H9 (cell line): ENCODE measurements at places on chromosomes 6 and 20. TPM values are rescaled to one million over a fixed set of nuclear protein-coding genes. Genes with fewer than 3 reads are reported as not detected.

DNA sequence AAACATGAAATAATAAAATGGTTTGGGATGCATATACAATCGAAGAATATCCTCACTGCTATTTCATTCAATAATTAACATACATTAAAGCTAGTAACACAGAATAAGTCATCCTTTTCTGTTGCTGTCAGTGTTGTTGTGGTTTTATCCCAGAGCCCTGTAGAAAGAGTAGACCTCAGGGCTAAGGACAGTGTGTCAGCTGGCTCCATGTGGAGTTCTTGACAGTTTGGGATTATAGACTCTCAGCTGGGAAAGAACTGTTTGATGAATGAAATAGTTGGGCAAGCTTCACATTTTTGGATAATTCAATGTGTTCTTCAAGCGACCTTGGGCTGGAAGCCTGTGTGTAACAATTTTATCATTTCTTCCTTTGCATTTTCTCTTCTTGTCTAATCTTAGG is 10.1 kb downstream of the UTRN start:
- no peak for DNase-seq

DNA sequence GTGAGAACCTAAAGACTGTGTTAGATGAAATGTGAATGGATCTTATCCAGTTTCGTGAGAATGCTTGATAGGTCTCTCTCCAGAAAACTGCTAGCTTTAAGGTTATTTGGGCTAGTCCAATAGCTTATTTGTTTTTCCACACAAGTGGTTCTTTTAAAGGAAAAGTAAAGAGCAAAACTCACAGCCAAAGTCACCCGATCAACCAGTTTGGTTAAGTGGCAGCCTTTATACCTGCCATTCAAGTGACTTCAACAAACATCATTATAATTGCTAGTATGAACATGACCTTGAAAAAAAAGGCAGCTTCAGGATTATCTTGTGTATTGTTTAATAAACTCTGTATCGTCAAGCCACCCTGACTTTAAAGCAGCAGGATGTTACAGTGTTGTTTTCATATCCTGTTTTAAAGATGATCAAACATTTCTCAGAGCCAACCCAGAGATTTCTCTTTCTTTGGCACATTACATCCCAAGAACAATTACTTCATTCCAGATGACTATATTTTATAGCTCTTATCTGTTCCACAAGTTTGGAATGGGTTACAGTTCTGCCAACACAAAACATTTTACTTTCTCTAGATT is 253.4 kb downstream of the EPHA7 start:
- DNase-seq: no peak

DNA sequence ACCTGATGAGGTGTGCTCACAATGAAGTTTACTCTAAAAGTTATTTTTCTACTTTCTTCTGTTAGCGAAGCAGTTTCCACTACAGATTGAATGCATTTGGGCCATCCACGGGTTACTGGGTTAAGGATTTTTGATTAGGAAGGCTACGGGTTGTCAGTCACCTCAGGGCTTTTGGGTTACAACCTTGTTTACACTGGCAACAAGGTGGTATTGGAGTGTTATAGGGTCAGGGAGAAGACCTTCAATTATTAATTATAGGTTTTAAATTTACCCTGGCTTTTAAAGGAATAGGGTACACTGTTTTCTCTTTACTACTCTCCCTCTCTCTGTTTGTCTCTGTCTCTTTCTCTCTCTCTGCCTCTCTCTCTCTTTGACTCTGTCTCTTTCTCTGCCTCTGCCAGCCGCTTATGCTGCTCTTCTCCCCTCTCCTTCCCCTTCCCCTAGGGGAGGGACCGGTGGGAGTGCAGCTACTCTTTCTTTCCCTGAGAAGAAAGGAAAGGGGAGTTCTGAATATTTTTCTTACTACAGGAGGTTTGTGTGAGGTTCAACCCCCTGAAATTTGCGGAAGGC is 40.2 kb upstream of the AGPAT4 start:
- DNase-seq: no peak

The TMEM63B gene
- 56.3 and 56.8 TPM in 2 replicates for total RNA-seq

- no peak for DNase-seq
Measured at GRCh38 chr6:37550191-37550831, 50.6 kb upstream of the CCDC167 start.

The SIRPA gene
- 5.8 and 6.0 TPM in 2 replicates for total RNA-seq

DNA sequence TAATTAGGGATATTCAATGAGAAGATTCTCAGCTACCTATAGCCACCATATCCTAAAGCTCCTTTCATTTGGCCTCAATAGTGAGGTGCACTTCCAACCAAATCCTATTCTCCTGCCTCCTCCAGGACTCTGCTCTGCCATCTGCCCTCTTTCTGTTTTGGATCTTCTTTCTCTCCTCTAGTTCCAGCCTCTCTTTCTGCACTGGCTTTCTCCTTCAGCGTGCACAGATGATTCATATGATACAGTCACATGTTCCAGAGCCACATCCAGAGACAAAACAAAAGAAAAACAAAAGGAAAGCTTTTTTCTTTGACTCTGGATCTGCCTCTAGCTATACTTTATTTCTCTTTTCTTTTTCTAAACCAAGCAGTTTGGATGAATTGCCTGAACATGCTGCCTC is 531.9 kb upstream of the MAN1A1 start:
- DNase-seq: no peak

- no peak for DNase-seq
Measured at GRCh38 chr6:85192596-85192995, 257.3 kb upstream of the NT5E start.

- no peak for DNase-seq
Measured at GRCh38 chr6:45256697-45257695, 71.1 kb upstream of the RUNX2 start.

DNA sequence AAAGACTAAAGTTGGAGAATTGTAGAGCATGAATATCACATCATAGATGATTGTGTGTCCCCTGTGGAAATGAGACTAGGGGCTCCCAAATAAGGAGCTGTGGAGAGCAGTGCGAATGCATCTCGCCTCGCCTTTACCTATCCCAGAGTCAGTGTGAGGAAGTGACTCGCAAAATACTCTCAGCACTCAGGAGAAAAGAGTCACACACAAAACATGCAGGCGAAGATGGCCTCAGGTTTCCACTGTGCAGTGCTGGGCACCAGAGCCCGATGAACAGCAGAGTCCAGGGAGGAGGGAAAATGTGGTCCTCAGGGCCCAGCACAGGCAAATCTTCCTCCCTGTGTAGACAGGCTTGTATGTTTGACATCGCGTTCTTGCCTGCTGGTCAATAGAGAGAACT is 126.5 kb upstream of the AFDN start:
- no peak for DNase-seq

The APOM gene
- 3.6 and 3.9 TPM in 2 replicates for total RNA-seq

GRCh38 chr6:118872726-118873125 is 21.2 kb upstream of the ASF1A start:
- no peak for DNase-seq
